ENCODE measurements at places on chromosomes 1 and 21. TPM values are rescaled to one million over a fixed set of nuclear protein-coding genes. Genes with fewer than 3 reads are reported as not detected.

Gene RFX5
- polyA plus RNA-seq = 128 TPM

Gene DYNLT5
- not detected for polyA plus RNA-seq

- no peak for DNase-seq
These were observed 23.4 kb downstream of the LDLRAP1 start for GRCh38 chr1:25566730-25567341.

- no peak for DNase-seq
These were observed 53.0 kb downstream of the CD46 start for GRCh38 chr1:207804721-207805468.

- DNase-seq = no peak
These were observed 452.7 kb downstream of the NUF2 start for GRCh38 chr1:163774401-163774945.

- DNase-seq = no peak
These were observed 68.0 kb downstream of the RUNX3 start for GRCh38 chr1:24861821-24862727.

DNA sequence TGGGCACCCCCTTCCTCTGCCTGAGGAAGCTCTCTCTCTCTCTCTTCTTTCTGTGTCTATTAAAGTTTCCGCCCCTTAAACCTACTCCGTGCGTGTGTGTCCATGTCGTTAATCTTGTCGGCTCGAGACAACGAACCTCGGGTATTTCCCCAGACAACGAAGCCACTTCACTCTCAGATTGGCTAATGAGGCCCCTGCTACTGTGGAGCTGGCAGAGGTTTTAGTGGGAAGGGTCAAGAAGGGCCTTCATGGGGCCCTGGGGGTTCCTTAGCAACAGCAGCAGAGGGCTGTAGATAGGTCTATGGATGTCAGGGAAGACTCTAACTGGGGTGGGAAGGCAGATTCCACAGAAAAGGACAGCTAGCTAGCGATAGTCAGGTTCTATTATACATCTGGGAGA, 239.8 kb upstream of the RAB4A start:
- DNase-seq = no peak

GRCh38 chr1:89179343-89179742, 3.5 kb upstream of the GBP7 start:
- DNase-seq = no peak

Data from naive B cell (primary cell).